Left renal cortex interstitium (tissue), 4 donors: ENCODE measurements at places on chromosomes 2 and 18.

- DNase-seq, result no peak
Observed at GRCh38 chr18:37956020-37956419, 390.4 kb upstream of the CELF4 start.

DNA sequence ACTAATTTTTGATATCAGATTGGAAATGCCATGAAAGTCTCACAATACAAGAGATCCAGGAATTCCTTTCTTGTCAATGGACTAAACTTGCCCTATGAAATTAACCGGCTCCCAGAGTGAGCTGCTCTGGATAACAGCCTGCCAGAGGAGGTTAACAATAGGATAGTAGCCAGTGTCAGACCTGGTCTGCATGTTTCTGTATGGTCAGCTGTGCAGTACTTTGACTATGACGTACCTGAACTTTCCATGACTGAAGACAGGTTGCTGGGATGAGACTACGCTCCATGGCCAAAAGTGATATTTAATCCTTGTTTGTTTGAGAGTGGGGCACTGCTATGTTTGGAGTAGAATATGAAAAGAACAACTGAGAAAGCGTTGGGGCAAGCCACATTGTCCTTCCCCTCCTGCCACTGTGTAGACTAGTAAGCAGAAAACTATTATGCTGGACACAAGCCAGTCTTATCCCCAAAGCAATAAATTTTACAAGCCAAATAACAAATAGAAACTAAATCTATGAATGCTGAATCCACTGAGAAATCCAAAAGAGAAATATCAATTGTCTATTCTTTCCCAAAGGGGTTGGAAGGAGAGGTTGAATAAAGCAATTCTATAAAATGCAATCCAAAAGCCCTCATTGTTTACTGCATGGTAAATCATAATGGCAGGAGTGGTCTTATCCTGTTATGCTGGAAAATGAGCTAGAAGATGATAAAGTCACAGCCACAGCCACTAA, 115.5 kb upstream of the CYP26B1 start:
- DNase-seq, result no peak

GRCh38 chr2:127663566-127664064, 11.7 kb downstream of the LIMS2 start:
- DNase-seq, result no peak

DNA sequence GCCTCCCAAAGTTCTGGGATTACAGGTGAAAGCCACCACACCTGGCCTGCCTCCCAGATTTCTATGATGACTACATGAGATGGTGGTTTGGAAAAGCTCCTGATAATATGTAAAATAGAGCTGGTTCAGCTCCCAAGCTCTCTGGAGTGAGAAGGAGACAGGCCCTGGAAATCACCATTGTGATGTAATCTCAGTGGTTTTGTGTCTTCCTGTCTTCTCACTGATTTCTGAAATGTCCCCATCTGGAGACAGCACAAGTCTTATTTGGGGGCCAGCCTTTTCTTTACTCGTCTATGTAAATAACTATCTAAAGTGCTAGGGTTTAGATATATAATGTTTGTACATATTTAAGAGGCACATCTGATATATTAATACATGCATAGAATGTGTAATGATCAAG, 64.0 kb downstream of the CCNT2 start:
- DNase-seq, result no peak

DNA sequence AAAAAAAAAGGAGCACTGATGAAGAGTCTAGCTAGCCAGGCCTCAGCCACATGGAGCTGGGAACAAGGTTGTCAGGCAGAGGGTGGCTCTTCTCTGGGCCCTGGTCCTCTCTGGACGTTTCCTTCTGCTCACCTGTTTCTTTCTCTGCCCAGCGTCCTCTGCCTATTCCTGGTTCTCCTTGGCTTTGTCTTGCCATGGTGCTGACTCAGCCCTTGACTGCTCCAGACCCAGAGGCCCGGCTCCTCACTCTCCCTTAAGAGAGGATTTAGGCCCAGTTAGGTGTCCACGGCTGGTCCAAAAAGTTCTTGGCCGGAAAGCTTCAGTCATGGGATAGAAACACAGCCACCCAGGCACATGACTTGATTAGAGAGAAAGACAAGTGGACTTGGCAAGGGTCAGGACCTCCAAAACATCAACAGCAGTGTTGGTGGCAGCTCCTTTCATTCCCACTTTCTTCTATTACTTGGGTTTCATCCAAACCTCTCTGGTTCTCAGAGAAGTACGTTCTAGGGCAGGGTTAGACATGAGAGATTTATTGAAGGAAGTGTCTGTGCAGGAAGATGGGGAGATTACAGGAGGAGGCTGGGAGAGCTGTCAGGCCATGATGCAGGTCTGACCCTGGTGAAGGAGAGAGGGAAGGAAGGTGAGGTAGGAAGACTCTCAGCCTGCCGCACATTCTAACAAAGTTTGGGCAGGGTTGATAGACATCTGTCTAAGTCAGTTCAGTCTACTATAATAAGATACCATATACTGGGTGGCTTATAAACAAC, 14.5 kb upstream of the ATG16L1 start:
- DNase-seq, result no peak

DNA sequence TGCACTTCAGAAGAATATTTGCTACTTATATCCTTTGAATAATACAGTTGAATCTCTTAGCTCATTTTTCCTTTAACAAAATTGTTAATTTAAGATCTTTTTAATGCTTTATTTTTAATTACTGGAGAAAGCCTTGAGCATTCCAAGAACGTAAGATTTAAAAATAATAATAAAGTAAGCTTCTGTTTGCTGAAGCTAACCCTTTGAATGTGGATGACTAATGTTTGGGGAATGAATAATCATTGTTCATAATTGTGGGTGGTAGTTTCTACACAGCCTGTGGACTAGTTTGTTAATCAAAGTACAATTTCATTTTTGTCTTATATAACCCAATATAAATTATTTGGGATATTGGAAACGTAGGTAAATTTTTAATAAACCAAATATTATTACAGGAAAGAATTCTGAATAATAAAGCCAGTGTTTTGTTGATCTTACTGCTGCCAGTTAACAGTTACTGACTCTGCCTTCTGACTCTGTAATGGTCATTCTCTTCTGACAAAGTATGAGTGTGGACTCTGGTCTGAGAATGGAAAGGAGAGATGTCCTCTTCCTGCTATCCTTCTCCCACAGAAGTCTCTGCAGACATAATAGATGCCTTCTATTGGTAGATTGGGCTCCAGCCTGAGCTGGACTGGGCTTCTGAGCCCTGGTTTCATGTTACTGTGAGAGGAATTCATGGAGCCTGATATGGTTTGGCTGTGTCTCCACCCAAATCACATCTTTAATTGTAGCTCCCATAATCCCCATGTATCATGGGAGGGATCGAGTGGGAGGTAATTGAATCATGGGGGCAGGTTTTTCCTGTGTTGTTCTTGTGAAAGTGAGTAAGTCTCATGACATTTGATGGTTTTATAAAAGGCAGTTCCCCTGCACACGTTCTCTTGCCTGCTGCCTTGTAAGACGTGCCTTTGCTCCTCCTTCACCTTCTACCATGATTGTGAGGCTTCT, 292.7 kb upstream of the SLC39A10 start:
- DNase-seq, result no peak

DNA sequence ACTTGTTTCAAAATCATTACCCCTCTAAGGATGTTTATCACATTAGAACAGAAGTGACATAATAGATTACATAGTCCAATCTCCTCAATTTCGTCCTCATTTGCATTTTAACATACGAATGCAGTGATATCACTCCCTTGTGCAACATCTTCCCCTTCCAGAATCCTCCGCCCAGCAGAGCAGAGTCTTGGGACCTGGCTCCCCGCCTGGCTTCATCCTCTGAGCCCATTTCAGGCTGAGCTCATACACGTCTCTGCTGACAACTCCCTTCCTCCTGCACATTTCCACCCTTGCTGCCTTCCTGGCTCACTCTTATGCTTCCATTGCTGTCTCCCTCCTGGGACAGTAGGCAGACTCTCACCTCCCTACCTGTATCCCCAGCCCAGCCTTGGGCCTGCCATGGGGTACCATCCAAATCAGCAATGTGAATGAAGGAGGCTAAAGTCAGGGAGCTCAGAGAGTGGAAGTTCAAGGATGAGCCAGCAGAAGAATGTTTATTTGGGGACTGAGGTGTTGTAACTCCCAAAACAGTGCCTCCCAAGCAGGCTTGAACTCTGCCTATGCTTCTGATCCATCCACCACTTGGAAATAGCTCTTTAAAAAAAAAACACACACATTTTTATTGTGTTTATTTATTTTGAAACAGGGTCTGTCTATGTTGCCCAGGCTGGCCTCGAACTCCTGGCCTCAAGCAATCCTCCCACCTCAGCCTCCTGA, 165.2 kb downstream of the TMEM200C start:
- no peak for DNase-seq

GRCh38 chr2:74693213-74693612, 39.2 kb downstream of the SEMA4F start:
- no peak for DNase-seq

DNA sequence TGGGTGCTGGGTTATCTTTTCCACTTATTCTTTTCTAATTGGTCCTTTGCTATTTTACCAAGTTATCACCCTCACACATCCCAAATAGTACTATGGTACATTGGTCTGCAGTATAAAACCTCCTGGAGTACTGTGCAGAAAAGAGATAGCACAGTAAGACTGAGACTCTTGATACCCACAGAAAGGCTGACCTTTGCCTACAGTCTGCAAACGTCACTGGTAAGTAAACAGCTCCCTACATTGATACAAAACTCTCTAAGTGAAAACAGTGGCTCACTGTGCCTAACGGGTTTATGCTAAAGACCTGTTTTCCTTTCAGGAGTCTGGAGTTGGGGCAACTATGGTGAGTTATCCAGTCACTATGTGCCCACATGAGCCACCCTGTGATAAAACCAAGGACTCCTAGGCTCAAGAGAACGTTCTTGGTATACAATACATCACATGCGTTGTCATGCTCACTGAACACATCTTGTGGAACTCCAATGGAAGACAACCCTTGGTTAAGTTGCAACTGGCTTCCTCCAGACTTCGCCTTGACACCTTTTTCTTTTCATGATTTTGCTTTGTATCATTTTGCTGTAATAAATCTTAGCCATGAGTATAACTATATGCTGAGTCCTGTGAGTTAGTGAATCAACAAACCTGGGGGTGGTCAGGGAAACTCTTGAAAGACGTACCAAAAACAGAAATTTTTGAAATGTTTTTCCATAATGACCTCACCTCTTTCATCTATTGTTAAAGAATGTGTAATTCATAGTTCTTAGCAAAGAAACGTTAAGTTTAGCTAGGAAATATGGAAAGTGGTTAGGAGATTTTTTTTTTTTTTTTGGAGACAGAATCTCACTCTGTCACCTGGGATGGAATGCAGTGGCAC, 104.9 kb downstream of the C2orf74 start:
- no peak for DNase-seq

DNA sequence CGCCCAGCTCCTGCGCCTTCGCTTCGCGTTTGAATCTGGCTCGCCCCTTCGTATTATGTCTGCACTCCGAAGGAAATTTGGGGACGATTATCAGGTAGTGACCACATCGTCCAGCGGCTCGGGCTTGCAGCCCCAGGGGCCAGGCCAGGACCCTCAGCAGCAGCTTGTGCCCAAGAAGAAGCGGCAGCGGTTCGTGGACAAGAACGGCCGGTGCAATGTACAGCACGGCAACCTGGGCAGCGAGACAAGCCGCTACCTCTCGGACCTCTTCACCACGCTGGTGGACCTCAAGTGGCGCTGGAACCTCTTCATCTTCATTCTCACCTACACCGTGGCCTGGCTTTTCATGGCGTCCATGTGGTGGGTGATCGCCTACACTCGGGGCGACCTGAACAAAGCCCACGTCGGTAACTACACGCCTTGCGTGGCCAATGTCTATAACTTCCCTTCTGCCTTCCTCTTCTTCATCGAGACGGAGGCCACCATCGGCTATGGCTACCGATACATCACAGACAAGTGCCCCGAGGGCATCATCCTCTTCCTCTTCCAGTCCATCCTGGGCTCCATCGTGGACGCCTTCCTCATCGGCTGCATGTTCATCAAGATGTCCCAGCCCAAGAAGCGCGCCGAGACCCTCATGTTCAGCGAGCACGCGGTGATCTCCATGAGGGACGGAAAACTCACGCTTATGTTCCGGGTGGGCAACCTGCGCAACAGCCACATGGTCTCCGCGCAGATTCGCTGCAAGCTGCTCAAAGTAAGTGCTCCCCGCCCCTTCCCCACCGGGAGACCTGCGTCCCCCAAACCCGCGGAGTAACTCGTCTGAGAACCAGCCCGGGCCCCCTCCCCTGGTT, 453 bp downstream of the KCNJ3 start:
- no peak for DNase-seq

GRCh38 chr2:24160761-24161160, 14.1 kb upstream of the FAM228A start:
- DNase-seq, result no peak

GRCh38 chr2:235749121-235749770, 255.4 kb downstream of the AGAP1 start:
- no peak for DNase-seq

GRCh38 chr2:219658874-219659273, 31.4 kb downstream of the SLC4A3 start:
- DNase-seq, result no peak

- DNase-seq, result no peak
Observed at GRCh38 chr2:141534666-141535362, 596.0 kb downstream of the LRP1B start.
